Stimulated activated CD8-positive, alpha-beta memory T cell treated with anti-CD3 and anti-CD28 coated beads, Interleukin-7, amount 100 ng/mL, for 1 hour (primary cell): ENCODE measurements at places on chromosomes 3 and 15.

DNA sequence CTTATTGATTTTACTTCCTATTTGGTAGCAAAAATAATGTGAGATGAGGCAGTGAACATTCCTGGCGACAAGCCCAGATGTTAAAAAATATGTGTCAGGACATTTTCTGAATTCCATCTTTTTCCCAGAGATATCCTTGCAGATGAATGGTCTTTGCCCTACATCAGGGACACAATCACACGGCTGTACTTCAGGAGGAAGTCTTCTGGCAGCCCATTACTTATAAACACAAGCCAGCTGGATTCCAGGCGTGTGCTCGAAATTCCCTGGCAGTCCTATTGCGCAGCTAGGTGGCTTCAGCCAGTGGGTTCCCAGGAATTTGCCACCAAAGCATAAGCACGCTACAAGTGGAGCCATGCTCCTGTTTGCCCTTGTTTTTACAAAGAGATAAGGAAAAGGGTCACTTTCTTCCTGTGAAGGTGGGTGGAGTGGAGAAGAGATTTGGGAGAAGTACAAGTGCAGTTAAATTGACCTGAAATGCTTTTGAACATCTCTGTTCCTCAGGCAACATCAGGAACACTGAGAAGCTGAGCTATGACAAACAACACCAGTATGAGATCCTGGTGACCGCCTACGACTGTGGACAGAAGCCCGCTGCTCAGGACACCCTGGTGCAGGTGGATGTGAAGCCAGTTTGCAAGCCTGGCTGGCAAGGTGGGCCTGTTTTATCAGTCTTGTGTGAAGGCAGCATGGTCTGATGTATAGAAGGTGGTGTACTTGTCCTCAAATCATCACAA is 257.1 kb upstream of the TRIM42 start:
- DNase-seq: no peak

GRCh38 chr3:142941373-142942123 is 21.9 kb downstream of the PAQR9 start:
- DNase-seq: no peak

- DNase-seq: no peak
These were observed 2.3 kb downstream of the ACTC1 start for GRCh38 chr15:34793071-34793470.

DNA sequence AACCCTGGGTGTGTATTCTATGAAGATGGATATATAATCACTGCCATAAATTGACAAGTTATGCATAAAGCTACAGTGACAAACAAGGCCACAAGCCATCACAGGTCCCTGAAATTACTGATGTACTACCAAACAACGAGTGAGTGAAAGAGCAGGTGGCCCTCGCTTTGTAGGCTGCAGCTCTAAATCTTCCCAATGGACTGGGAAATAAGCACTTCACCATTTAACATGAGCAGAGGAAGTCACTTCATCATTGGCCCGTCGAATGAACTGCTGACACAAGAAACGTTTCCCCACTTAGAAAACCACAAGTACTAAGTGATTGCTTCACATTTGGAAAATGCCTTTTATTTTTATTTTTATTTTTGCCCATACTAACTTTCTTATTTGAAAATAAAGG is 218.0 kb downstream of the ZNF385D start:
- DNase-seq: no peak

DNA sequence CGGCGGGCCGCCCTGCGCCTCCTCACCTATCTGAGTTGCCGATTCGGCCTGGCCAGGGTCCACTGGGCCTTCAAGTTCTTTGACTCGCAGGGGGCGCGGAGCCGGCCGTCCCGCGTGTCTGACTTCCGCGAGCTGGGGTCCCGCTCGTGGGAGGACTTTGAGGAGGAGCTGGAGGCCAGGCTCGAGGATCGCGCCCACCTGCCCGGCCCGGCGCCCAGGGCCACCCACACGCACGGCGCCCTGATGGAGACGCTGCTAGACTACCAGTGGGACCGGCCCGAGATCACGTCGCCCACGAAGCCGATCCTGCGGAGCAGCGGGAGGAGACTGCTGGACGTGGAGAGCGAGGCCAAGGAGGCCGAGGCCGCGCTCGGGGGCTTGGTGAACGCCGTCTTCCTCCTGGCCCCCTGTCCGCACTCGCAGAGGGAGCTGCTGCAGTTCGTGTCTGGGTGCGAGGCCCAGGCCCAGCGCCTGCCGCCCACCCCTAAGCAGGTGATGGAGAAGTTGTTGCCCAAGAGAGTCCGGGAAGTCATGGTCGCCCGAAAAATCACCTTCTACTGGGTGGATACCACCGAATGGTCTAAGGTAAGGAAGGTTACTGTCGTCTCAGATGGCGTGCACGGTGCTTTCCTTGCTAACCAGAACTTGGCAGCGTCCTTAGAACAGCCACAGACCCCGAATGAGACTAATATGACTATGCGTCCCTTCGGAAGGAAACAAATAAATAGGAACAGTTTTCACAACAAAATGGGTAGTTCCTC is 567 bp downstream of the TICRR start:
- no peak for DNase-seq

DNA sequence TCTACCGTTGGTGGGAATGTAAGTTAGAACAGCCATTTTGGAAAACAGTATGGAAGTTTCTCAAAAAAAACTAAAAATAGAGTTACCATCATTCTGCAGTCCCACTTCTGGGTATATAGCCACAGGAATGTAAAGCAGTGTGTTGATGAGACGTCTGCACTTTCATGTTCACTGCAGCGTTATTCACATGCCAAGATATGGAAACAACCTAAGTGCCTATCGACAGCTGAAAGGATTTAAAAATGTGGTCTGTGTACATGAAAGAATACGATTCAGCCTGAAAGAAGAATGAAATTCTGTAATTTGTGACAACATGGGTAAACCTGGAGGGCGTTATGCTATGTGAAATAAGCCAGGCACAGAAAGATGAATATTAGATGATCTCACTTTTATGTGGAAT is 157.7 kb downstream of the THSD4 start:
- no peak for DNase-seq

DNA sequence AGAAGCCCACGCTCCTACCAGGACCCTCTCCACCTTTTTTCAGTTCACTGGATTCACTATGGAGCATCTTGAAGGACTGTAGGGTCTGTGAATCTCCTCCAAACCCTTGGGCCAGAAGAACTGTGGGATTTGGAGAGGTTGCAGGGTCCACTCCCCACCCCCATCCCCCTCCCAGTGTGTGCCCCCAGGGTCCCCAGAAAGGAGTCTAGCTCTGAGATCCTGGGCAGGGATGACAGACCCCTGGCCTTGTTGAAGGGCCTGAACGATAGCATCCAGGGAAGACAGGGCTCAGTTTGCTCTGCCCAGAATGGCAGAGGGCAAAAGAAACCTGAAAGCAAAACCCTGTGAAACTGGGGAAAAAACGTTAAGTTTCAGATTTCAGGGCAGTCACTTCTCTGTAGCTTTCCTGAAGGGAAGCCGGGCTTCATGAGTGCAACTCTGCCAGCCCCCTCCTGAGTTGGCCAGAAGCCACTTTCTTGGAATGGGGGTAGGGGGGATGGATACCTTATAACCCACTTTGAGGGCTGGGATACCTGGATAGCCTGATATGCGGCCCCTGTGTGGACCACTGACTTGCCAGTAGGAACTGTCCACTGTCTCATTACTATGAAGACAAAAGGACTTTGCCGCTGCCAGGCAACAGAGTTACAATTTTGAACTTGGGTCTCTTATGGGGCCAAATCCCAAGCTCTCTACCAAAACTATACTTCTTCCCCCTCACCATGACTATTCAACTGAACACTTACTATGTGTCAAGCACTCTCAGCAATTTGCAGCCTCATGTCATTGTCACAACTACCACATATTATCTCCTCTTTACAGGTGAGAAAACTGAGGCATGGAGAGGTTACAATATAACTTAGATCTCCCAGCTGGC is 1.6 kb upstream of the CISH start:
- no peak for DNase-seq

GRCh38 chr3:134084242-134084950 is 54.7 kb upstream of the SLCO2A1 start:
- DNase-seq: no peak

DNA sequence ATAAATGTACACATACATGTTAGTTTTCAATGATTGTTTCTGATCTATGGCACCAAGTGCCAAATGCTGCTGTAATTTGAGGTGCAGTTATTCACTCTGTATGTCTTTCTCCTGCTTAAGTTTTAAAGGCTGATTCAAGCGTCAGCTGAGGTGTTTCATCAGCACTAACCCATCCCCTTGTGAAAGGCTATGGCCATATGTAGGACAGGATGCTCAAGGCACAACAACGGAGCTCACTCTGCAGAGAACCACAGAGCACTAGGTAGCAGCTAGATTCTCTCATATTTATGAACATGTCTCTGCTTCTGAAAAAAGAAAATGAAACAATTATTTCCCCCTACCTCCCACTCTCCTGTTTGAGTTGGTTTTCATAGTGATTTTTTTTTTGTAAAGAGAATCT is 340.0 kb upstream of the TMCO5A start:
- no peak for DNase-seq

DNA sequence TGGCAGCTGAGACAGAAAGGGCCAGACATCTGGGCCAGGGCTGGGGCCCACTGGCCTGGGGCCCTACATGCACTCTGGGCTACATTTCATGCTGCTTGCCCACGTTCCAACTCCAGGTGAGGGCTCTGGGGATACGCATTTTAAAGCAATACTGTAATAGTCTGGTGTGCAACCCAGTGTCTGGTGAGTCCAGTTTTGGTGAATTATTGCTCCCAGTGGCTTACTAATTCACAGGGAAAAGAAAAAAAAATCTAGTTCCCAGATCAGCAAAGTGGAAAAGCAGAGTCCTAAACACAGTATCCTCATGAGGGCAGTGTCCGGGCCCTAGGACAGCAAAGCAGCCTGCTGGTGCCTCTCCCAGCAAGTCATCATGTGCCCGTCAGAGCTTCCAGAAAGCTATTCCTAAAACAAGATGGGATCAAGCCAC is 82.4 kb downstream of the CCNL1 start:
- no peak for DNase-seq

DNA sequence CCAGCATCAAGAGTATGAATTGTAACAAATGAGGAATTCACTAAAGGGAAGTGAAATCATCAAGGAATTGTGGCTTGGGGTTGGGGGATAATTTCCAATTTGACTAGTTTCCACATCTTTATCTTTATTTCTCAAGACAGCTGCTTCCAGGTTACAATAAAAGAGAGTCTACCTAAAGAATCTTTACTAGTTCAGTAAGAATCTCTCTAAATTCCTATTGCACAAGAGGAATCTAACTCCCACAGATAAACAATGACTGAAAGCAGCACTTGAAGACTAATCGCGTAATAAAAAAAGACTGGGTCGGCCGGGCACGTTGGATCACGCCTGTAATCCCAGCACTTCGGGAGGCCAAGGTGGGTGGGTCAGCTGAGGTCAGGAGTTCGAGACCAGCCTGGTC is 194.4 kb downstream of the KBTBD8 start:
- DNase-seq: no peak

DNA sequence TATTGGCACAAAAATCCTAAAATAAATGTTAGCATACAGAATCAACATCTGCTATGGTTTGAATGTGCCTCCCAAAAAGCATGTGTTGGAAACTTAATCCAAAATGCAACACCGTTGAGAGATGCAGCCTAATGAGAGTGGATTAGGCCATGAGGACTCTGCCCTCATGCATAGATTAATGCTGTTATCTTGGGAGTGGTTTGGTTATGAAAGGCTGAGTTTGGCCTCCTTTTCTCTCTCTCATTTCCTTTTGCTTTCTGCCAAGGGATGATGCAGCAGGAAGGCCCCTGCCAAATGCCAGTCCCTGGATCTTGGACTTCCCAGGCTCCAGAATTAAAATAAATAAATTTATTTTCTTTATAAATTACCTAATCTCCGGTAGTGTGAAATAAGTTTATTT is 49.4 kb downstream of the SYNM start:
- no peak for DNase-seq

DNA sequence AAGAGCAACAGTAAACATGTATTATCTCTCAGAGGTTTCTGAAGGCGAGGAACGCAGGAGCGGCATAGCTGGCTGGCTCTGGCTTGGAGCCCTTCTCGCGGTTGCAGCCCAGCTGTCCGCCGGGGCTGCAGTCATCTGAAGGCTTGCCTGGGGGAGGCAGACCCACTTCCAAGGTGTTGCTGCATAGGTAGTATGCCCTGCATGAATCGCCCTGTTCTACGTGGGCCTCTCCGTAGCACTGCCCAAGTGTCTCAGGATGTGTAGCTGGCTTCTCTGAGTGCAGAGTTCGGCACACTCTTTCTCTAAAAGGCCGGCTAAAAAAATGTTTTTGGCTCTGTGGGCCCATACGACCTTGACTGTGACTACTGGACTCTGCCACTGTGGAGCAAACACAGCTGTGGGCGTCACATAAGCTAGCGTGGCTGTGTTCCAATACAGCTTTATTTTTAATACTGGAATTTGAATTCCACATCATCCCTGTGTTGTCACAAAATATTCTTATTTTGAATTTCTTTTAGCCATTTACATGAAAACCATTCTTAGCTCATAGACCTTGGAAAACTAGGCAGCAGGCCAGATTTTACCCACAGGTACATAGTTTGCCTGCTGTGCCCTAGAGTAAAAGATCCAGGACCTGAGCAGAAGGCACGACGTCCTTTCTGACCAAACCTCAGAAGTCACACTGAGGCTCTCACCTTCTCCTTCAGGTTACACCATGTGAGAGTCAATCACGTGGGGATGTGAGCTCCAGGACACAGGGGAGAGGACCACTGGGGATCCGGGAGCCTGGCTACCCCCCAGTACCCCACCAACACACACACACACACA is 55.9 kb downstream of the PGPEP1L start:
- no peak for DNase-seq

GRCh38 chr3:115667738-115668065 is 44.4 kb downstream of the GAP43 start:
- no peak for DNase-seq

- no peak for DNase-seq
These were observed 48.9 kb downstream of the HES1 start for GRCh38 chr3:194184801-194185200.

DNA sequence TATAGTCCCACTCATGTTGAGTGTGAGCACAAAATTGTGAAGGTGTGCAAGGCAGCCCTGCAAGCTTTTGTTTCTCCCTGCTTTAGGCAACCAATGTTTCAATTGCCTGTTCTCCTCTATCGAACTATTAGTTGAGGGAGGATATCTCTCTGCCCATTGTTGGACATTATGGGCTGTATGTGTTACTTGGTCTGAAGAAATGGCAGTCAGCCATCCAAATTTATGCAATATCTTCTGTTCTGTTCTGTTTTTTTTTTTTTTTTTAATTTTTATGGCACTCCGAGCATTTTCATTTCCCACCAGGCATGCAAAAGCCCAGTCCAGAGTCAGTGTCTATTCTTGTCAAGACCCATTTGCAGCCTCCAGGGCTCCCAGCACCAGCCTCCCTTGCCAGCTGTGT is 44.0 kb downstream of the ANAPC13 start:
- no peak for DNase-seq

DNA sequence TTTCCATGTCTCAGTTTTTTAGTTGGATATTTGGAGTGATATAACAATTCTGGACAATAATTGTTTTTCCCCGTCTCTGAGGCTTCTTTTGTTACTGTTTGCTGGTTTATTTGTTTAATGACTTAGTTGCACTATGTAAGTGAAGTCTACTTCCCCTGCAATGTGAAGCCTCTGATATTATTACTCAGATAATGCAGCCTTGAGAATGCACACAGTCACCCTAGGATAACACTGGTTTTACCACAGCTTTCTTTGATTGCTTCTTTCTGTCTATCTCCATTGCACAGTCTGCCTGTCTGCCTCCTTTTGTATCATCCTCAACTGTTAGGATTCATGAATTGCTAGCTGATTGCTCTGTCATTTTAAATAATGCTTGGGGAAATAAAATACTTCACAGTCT is 208.7 kb upstream of the ROBO1 start:
- DNase-seq: no peak

- no peak for DNase-seq
These were observed 17.6 kb downstream of the IFT80 start for GRCh38 chr3:160381470-160381869.

GRCh38 chr15:99511866-99512661 is 53.7 kb upstream of the MEF2A start:
- DNase-seq: no peak
